ENCODE measurements at places on chromosomes 11 and 22.

GRCh38 chr22:45645526-45646414 lies 25.9 kb upstream of the ATXN10 start:
- no peak for DNase-seq

DNA sequence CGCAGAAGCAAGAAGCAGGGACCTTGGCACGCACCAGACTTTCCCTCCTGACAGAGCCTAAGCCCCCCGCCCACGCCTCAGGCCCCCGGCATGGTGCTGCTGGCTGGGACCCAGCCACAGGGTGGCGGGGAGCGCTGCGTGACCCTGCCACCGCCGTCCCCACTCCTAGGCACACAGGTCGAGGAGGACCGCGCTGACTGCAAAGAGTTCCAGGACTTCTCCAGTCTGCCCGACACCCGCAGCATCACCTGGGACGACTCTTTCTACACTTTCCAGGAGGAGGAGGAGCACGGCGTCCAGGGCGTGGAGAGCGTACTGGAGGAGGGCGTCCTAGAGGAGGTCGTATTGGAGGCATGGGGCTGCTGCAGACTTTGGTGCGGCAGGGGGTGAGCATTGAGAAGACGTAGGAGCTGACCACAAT lies 103.7 kb downstream of the TRIM51G start:
- no peak for DNase-seq

DNA sequence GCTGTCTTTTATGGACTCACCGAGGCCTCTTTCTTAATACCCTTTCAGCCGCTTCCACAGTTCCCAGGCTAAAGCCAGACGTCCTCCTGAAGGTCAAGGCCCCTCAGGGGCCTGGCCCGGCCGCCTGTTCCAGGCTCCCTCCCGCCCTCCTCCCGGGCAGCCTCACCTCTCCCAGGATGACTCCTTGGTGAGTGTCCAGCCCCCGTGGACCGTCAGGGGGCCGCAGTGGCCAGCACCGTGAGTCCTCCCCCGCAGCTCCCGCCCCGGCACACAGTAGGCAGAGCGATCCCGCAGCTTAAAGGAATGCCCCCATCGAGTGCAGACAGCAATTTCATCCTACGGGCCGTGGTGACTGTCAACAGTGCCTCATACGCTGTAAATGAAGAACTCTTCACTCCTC lies 32.9 kb downstream of the ELFN2 start:
- no peak for DNase-seq

DNA sequence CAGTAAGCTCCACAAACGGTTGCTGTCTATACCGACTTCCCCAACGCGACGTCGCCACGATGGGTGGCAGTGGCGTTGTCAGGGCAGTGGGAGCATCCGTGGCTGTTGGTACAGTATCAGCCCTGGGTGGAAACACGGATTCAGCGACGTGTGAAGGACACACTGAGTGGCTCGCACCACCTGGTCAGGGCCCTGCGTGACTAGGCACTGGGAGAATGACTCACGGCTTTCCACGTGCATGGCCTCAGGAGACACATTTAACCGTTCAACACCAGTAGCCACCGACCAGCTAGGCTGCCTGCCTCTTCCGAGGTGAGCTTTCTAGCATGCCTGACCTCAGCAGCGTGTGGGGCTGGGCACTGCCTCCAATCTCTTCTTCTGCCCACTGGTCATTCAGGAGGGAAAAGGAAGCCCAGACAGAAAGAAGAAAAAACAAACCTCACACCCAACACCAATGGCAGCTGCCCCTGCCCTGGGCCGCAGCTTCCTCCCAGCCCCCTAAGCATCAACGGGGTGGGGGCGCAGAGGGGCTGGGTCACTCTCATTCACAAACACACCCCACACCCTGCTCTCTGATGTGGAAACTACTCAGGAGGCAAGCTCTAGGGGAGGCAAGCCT lies 59.0 kb downstream of the MYH9 start:
- no peak for DNase-seq

GRCh38 chr11:2825261-2825888 lies 60.2 kb downstream of the CDKN1C start:
- no peak for DNase-seq

GRCh38 chr11:38460896-38461295 lies 1862.9 kb upstream of the RAG2 start:
- DNase-seq = no peak

GRCh38 chr11:89516496-89516895 lies 25.3 kb upstream of the NOX4 start:
- no peak for DNase-seq

DNA sequence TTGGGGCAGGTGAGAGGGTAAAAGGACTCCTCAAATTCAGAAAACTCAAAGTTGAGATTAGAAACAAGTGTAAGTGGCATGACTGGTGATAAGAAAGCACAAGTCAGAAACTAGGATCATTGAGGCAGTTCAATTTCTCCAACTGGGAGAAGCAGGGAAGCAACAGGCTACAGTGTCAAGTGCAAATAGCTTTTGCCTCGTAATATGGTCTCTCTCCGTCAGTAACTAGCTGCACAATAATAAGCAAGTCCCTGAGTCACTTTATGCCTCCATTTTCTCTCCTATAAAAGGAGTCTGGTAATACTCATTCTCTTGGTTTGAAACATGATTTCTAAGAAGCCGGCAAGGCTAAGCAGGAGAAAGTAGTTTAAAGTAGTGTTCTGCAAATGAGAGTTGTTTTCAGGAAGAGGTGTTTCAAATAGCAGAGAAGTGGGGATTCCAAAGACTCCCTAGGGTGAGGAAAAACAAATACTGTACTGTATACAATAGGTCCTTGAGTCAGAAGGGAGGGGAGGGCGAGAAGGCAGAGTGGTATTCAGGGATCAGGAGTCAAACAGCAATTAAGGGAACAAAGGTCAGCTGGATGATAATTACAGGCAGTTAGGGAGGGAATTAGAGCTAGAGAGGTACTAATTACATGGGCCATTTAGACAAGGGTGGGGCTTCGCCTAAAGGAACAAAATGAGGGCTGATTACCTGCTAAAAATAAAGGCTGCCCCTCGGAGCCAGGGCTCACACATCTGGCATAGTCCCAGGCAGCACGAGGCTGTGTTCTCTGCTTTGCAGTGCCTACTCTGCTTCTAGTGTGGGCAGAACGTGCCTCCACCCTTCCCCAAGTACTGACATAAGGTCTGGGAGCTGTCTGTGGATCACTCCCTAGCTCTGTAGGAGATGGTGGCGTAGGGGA lies 96.0 kb upstream of the BDNF start:
- peak; percentile 99 for DNase-seq

DNA sequence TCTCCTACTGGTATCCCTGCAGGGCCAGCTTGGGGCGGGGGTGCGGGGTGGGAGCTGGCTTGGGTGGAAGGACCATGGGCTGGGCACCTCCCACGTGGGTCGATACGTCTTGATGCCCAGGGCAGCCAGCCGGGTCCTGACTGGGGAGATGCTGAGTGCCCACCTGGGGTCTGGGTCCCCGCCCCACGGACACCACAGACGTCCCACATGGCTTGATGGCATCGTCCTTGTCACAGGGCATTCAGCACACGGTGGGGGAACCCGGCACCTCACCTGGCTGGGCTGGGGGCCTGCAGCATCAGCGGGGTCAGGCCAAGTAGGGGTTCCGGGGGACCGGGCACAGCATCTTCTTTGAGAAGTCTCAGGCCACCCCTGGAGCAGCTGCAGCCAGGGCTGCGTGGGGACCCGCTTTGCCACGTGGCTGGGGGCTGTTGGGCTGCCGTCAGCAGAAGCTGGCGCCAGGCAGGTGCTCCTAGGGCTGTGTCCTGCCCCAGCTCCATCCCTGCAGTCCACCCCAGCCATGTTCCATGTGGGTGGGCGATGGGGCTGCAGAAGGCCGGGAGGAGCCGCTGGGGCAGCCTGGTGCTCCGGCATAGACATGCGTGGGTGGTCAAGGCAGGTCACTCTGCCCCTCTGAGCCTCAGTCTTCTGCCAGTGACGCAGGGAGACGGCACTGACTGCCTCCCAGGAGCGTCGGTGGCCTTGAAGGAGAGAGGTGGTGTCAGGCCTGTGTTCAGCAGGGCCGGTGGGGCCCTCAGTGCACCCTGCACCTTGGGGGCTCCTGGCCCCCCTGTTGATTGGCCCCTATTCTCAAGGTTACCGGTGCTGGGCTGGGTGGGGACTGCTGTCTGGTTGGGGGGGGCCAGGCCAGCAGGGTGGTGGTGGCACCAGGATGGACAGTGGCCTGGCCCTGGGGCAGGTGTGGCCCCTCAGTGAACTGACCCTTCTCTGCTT lies 8.4 kb downstream of the SELENOO start:
- DNase-seq = no peak

- DNase-seq = no peak
Measured at GRCh38 chr11:121595717-121596161, 143.0 kb upstream of the SORL1-AS1 start.

- DNase-seq = no peak
Measured at GRCh38 chr11:130092661-130093060, 23.0 kb downstream of the APLP2 start.

DNA sequence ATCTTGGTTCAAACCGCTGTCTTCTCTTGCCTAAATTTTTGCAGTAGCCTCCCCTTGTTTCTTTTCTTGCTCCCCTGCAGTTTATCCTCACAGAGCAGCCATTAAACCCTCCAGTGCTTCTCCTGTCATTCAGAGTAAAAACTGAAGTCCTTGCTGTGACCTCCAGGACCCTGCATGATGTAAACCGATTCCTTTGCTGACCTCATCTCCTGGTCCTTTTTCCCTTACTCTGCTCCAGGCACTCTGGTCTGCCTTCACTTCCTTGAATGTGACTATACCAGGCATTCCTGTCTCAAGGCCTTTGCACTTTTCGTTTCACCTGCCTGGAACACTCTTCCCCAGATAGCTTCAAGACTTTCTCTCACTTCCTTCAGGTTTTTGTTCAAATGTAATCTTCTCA lies 152.0 kb downstream of the WNT11 start:
- no peak for DNase-seq

GRCh38 chr22:48951836-48952235 lies 875.8 kb downstream of the BRD1 start:
- no peak for DNase-seq

DNA sequence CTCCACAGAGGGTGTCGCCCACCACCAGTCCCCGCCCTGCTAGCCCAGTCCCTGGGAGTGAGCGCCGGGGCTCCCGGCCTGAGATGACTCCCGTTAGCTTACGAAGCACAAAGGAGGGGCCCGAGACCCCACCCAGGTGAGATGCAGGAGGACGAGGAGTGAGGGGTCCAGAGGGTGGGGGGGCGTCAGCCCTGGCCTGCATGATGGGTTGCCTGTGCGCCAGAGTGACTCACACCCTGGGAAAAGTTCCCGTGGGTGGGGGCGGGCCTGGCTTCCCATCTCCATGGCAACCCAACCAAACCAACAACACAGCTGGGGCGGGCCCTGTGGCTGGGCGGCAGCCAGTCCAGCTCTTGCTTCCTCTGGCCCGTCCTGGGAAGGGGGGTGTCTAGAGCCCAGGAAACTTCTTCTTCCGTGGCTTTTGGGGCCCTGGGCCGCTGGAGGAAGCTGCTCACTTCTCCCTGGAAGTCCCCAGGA lies 4.5 kb downstream of the GAS2L1 start:
- DNase-seq = no peak

GRCh38 chr11:12053606-12054361 lies 45.4 kb upstream of the DKK3 start:
- DNase-seq = no peak

- no peak for DNase-seq
Measured at GRCh38 chr11:22778642-22779041, 51.0 kb downstream of the SVIP start.

DNA sequence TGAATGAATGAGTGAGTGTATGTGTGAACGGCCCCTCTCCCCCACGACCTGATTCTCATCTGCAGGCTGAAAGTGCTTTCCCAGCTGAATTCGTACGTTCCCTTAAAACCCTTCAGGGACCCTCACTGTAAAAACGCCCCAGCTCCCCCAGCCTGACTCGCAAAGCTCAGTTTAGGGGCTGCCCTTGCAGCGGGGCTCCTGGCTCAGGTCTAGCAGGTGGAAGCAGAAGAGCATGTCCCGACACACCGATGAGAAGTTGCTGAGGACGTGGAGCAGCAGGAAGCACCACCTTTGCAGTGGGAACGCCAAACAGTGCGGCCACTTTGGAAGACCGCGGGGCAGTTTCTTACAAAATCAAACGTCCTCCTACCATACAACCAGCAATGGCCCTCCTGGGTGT lies 3.6 kb upstream of the MRPL23 start:
- no peak for DNase-seq

GRCh38 chr11:68302670-68303069 lies 9.7 kb upstream of the LRP5 start:
- DNase-seq = no peak

DNA sequence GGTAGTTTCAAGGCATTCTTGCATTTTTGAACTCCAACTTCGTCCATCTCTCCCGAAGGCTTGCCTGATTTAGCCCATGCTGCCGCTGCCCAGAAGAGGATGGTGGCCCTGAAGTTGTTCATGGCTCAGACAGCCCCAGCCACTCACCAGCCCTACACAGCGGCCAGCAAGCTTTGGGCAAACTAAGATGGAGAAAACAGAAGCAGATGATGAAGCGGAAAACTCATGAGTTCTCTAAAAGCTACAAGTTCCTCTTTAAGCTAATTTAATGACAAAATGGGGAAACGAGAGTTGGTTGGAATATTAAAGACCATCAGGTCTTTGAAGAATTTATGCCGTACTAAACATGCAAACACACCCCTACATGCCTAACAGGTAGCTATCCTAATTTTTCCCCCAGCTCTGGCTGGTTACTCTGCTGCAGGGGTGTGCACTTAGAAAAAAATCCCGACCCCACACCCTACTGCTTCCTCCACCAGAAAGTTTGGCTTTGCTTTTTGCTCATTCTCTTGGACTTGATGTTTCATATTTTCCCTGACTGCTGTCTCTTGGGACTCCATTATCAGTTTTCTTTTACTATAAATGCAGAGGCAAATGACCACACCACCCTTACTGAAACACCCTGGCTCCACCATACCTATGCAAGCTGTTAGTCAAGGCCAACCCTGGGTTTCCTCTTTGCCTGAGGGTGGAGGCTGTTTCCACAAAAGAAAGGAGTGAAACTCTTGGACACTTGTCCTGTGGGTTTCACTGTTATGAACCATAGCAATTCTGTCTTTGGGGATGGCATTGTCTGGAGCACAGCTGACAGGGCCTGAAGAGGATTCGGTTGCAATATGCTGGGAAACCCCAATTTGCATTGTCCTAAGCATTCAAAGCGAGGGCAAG lies at the start of gene MPEG1:
TSS of gene MPEG1 (minus strand) at position 184 of the 888 bp plus-strand sequence. CDS start at position 122, 62 bp downstream.
- DNase-seq = no peak

DNA sequence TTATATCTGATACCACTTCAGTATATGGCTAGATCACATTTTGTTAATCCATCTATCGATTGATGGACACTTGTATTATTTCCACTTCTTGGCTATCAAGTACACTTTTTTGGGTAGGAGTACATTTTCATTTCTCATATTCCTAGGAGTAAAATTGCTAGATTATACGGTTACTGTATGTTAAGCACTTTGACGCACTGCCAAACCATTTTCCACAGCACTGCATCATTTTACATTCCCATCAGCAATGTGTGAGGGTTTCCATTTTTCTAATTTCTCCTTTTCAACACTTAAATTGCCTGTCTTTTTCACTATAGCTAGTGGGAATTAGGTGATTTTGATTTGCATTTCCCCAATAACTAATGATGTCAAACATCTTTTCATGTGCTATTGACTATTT lies 179.3 kb upstream of the B3GAT1 start:
- no peak for DNase-seq

Data from NCI-H187 treated with DMSO at 0.1 percent for 48 hours (cell line).